Fibroblast of skin of right biceps (primary cell): ENCODE measurements at places on chromosomes 2 and 18.
A peak's percentile ranks its signal among the peaks of the same experiment; 100 is the strongest.

DNA sequence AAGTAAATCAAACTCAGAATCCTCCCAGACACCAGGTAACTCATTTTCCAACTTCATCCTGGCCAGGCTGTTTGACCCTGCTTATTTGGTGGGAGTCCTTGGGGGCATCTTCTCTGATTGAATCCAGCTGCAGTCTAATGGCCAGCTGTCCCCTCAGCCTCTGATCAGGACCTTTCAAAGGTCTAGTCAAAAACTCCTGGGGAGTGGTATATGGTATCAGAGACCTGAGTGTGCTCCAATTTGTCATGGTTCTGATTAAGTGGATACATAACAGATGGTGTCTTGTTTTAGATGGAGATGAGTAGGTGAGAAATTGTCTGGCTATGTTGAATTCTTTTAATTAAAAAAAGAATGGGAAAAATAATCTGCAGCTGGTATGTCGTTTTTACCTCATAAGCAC is 842.6 kb upstream of the ACVR2A start:
- DNase-seq = no peak

- peak; percentile 30 for DNase-seq
These were observed 39.5 kb upstream of the GMCL1 start for GRCh38 chr2:69789772-69790600.

- no peak for DNase-seq
These were observed 123.1 kb upstream of the XIRP2 start for GRCh38 chr2:166765141-166765540.

DNA sequence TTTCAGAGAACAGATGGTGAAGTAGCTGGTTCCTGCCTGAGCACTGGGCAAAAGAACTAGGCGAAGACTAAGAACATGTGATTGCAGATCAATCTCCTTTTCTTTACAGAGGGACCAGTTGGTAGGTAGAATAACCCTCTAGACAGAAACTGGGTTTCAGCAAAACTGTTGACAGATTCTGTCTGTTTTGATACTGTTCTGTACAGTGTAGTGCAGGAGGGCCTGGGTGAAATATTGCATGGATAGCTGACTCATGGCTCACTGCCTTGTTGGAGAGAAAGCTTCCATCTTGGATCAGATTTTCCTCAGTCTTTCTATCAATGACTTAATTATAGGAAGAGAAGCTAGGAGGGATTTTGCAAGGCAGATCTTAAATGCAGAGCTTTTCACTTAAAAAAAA is 95.8 kb downstream of the ZNF532 start:
- no peak for DNase-seq

- peak; percentile 30 for DNase-seq
These were observed 41.5 kb downstream of the SLC38A11 start for GRCh38 chr2:164913640-164914350.

DNA sequence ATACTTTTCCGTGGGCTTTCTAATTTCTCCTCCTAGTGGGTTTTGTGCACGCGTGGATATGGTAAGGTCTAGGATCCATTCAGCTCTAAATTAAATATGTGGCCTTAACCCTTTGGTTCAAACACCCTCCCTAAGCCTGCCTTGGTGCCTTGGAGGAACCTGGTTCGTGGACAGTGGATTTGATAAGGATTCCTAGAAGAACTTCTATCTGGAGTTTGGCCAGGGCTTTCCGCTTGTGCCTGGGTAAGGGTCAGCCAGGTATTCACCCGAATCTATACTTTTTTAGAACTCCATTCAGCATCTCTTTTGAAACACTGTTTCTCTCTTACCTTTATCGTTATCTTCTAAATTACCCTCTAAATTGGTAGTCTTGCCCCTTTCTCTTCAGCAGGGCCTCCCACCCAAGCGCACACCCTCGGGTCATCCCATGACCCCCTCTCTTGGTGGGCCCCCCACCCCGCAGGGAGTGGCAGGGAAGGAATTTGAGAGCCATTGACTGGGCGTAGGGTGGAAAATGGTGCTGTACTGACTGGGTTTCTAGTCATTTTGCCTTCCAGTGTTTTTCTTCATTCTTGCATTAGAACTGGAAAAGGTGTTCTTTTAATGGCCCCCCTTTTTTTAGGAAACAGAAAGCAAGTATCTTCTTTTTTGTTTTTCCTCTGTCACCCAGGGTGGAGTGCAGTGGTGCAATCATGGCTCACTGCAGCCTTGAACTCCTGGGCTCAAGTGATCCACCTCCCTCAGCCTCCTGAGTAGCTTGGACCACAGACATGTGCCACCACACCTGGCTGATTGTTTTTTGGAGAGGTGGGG is 1.8 kb downstream of the SOCS6 start:
- DNase-seq = no peak
